Glutamatergic neuron (in vitro differentiated cells): ENCODE measurements at places on chromosomes 7 and 10. TPM values are rescaled to one million over a fixed set of nuclear protein-coding genes. Genes with fewer than 3 reads are reported as not detected.

DNA sequence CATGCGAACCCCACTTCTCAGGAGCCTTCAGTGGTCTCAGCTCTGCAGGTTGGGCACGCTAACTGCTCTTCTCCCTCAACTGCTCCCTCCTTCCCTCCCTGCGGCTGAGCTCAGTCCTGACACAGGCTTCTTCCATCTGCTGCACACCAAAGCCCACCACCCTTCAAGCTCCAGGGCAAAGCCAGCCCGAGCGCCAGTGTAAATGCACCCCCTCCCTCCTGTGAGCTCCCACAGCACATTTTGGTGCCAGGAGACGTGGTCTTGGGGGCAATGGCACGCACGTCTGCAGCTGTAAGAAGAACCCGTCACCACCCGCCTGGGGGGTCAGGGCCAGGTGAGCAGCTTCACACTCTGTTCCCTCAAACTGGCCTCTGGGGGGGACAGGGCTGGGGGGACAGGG lies 15.9 kb downstream of the VIPR2 start:
- no peak for DNase-seq

GRCh38 chr7:151342811-151343210 lies 1.2 kb downstream of the NUB1 start:
- DNase-seq, result no peak

GRCh38 chr7:100369105-100369504 lies 4.2 kb upstream of the PILRA start:
- DNase-seq, result no peak

The C10orf88 gene
- 14.0 TPM for total RNA-seq

GRCh38 chr7:39826166-39826565 lies 123.9 kb upstream of the CDK13 start:
- no peak for DNase-seq

DNA sequence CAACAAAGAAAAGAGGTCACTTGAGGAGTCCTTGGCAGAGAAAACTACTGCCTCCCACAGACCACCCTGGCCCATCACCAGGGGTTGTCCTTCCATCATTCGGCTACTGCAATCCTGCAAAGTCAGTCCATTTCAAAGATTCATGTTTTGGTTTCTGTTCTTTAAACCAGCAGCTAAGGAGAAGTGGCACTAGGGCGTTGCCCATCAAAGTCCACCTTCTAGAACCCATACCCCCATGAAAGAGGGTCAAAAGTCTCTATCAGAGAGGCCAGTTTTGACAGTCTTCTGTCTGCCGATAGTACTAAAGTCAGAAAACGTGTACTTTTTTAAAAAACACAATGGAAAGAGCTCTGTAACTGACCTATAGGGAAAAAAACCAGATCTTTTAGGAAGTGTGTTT lies 14.4 kb downstream of the CCDC6 start:
- DNase-seq, result no peak

The PRPF18 gene
- 24.7 TPM for total RNA-seq

The OR2A1 gene
- total RNA-seq, result not detected

DNA sequence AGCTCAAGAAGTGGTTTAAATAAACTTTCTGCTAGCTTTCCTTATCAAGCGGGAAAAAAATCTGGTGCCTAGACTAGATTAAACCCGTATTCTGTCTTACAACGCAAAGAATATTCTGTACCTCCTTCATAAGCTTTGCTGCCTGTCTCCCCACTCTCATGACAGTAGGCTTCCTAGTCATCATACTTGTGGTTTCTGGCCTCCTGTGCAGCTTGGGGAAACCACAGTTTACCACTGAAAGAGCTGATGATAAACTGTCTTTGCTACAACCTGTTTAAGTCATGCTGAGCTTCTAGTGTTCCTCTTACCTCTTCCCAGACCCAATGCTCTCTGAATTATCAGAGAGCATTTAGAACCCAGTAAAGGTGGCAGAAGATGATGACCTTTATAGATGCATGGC lies 55.0 kb downstream of the PODXL start:
- no peak for DNase-seq

- DNase-seq, result no peak
These were observed 16.7 kb upstream of the GAD2 start for GRCh38 chr10:26199841-26200240.

DNA sequence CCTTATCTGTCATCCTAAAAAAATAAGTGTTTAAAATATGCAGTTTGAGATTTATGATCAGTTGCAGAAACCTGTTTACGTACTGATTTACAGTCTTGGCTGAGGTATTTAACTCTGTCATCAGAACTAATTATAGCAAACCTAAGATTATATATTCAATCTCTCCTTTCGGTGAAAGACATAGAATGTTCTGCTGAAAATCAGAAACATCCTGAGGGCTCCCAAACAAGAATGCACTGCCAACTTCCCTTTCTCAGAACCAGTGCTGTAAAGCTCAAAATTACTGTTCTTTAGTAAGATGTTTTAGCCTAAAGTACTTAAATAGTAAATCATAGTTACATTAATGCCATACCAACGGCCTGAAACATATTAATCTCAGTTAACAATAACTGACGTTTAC lies 34.3 kb downstream of the FAM204A start:
- DNase-seq, result no peak

DNA sequence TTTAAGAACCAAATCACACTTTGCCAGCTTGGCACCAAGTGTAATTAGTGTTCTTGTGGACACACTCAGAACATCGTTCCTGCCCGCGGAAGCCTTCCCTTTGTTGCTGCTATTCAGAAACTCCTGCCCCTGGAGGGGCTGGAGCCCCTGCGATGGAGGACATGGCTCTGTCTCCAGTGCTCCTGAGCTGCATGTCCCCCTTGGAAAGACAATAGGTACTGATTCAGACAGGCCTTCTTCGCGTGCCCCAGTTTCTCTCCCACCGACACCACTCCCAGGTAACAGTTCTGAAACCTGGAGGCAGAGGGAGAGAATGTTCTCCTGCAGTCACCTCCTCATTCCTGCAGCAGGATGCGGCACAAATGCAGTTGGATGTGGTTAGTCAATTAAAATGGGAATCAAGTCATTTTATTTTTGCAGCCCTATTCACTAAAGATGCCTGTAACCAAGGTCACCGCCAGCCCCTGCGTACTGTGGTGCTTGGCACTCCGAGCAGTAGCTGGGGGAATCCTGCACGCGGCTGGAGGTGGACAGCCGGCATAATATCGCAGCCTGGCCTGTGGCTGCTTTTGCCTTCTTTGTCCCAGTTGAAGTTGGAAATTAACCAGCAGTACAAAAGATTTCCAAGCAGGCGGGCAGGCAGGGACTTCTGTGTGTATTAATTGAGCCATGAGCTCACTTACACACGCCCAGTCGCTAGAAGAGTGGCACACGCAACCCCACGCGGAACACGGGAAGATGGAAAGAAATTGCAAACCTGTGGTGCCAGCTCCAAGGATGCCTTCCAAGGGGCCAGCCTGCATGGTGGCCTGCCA lies 205.7 kb downstream of the EBF3 start:
- no peak for DNase-seq

GRCh38 chr10:91536733-91537132 lies 96.1 kb downstream of the PPP1R3C start:
- no peak for DNase-seq

DNA sequence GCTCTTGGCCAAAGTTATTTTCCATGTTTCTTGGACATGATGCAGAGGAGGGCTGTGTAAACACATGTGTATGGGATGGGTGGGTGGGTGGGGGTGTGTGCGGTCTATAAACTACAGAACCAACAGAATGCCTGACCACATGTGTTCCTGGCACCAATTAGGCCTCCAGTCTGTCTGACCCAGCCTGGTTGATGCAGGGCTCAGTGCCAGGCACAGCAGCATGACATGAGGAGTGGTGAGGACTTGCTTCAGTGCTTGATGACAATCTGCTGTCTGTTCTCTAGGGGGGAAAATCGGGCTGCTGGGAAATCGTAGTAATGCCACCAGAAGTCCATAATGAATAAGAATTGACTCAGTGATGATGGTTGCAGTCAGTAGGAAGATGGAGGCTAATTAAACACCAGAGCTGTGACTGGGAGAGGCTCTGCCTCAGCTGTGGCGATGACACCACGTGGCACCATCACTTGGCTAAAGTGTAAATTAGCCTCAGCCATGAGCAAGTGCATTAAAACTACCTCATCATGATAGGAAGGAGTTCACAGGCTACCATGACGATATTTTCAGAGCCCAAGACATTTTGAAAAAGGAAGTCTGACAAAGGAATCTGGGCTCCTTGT lies 260.1 kb upstream of the PODXL start:
- DNase-seq, result no peak

DNA sequence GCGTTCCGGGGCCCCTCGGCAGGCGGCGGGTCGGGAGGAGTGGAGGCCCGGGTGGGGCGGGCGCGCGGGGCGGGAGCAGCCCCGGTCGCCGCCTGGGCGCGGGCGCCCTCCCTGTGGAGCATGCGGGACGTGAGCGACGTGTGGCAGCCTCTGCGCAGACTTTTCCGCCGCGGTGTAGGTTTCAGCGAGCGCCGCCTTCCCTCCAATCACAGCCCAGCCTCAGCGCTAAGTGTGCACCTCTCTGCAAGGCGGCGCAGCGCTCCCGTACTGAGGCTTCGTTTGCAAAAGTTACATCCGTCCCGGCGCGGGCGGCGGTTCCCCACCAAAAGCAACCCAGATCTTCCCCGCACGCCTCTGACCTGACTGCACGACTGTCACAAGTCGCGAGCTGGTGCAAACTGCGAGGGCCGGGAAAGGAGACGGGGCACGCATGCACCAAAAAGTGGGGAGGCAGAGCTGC lies 1.2 kb upstream of the PFKFB3 start:
- peak; percentile 67 for DNase-seq

GRCh38 chr7:93835702-93836101 lies 54.9 kb downstream of the TFPI2 start:
- no peak for DNase-seq

The SVOPL gene
- not detected for total RNA-seq

The CXCL12 gene
- 2.2 TPM for total RNA-seq

- DNase-seq, result no peak
These were observed 127.1 kb downstream of the GLRX3 start for GRCh38 chr10:130263289-130263688.

The SEMA3C gene
- total RNA-seq, result 91.3 TPM

The FAM25C gene
- not detected for total RNA-seq
